ENCODE measurements at places on chromosomes 2 and 18.

DNA sequence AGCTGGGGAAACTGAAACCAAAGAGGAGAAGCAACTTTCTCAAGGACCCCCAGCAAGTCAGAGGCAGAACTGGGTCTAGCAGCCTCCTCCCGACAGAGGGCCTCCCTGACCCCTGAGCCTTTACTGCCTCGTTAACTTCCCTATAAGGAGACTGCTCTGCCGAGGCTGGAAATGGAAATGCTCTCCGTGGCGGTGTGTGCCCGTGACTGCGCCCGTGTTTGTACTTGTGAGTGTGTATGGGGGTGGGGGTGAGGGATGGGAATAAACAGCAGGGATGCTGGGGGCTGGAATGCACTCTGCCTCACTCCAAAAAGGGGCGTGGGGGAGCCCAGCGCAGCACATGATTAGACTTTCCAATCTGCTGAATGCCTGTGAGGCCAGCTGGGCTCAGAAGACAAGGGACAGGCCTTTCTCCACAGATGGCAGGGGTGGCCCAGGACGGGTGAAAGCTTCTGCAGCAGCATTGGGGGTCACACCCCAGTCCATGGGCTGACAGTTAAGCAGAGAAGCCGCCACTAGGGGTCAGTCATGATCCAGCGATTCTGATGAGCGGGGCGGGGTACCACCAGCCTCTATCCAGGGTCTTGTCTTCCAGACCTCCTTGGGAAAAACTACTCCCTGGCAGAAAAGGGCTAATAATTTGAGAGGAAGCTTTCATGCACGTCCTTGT lies 26.8 kb downstream of the MPHOSPH10 start:
- peak; percentile 23 for DNase-seq

GRCh38 chr2:46825939-46826568 lies 89.6 kb downstream of the MCFD2 start:
- no peak for DNase-seq

DNA sequence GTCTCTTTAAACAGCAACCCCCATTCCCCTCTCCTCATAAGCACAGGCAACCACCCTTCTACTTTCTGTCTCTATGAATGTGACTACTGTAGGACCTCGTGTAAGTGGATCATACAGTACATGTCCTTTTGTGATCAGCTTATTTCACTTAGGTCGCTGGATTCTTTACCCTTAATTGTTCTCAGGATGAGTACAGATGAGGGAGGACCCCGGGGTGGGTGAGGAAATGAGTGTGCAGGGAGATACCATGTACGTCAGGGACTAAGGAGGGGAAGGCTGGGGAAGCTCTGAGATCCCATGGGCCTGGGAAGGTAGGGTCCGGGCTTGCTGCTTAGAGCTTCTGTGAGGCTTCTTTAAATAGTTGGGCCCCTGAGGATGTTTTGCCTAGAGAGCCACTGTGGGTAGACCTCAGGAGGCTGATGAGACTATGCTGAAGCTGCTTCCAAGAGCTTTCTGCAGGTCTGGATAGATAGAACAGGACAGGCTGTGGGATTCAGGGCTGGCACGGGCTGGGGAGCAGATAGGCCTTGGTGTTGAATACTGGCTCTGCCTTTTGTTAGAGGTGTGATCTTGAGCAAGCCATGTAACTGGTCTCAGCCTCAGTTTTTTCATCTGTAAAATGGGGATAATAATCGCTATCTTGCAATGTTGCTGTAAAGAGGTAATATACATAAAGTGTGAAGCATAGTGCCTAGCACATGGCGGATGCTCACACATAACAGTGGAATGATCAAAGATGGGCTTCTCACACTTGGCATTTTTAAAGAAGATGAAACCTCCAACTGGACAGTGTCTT lies 155.3 kb downstream of the PRKCE start:
- DNase-seq: no peak

GRCh38 chr18:51135795-51136194 lies 61.7 kb downstream of the MEX3C start:
- DNase-seq: no peak

DNA sequence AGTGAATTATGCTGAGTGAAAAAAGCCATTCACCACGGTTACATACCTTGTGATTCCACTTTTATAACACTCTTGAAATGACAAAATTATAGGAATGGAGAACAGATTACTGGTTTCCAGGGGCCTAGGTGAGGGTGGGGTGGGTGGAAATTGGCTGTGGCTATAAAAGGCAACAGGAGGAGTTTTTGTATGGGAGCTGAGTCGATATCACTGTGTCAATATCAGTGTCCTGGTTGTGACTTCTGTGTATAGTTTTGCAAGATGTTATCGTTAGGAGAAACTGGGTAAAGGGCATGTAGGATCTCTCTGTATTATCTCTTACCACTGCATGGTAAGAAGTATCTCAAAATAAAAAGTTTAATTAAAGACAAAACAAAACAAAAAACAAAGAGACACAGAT lies 84.3 kb downstream of the EDAR start:
- no peak for DNase-seq
